ENCODE measurements at places on chromosomes 6 and 20.
A peak's percentile ranks its signal among the peaks of the same experiment; 100 is the strongest.

DNA sequence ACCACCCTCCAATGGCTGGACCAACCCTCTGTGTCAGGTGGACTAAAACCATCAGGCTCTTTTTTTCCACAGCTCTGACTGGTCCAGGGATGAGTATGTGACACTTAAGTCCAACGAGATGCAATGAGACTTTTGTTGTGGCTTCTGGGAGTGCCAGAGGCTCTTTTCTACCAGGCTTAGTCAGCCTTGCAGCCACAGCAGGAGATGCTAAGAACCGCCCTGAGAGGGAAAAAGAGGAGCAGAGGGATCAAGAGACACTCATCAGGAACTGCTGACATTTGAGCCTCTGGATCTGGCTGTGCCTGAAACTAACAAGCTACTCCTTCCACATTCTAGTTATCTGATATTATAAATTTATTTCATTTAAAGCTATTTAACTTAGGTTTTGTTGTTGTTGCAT, 270.9 kb upstream of the SULF2 start:
- H3K27ac ChIP-seq = no peak overlapping the region
- H3K36me3 ChIP-seq = no peaks in the 10 kb centered on the region
- no peak overlapping the region for H3K4me3 ChIP-seq
- H3K4me1 ChIP-seq = peaks cover 17% of the 10 kb centered on the region

GRCh38 chr20:50686821-50687220, 4.5 kb downstream of the RIPOR3 start:
- no peaks in the 10 kb centered on the region for H3K27me3 ChIP-seq
- DNase-seq = no peak
- H3K36me3 ChIP-seq = no peaks in the 10 kb centered on the region

DNA sequence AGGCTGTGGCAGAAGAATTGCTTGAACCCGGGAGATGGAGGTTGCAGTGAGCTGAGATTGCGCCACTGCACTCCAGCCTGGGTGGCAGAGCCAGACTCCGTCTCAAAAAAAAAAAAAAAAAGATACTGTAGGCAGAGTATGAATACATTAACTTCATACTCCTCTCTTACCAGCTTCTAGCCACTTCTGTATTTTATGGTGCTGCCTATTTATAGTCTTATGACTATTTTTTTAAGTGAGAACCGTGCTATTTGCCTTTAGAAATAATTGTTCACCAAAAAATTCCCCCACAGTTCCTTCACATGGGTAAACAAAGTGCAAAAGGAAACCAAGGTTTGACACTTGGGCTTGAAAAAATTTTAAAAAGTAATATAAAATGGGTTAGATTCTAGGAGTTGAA, 1.5 kb upstream of the SNRNP48 start:
- H3K27ac ChIP-seq = no peak overlapping the region
- H3K4me1 ChIP-seq = peaks cover 18% of the 10 kb centered on the region
- H3K36me3 ChIP-seq = peaks cover 10% of the 10 kb centered on the region
- no peak for DNase-seq
- H3K4me3 ChIP-seq = no peak overlapping the region

DNA sequence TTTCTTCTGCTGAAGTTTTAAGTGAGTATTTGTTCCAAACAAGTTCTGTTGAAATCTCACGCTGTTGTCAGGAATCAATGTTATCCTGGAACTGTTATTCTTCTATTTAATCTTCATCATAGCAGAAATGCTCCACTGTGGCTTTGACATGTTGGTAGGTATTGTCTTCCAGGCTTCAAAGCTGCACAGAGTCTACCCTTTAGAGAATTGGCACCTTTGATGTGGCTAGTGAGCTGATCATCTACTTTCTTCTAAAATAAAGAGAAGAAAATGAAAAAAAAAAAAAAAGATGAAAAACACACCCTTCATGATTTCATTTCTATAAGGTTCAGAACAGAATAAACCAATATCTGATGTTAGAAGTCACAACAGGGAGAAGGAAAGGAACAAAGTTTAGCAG, 5.8 kb upstream of the ZSCAN23 start:
- DNase-seq = no peak
- H3K27me3 ChIP-seq = 0 out of 2 replicates have a peak, but pooled peaks cover 10% of the 10 kb centered on the region
- H3K4me3 ChIP-seq = no peak overlapping the region
- no peaks in the 10 kb centered on the region for H3K4me1 ChIP-seq
- no peaks in the 10 kb centered on the region for H3K36me3 ChIP-seq
- H3K27ac ChIP-seq = no peak overlapping the region

DNA sequence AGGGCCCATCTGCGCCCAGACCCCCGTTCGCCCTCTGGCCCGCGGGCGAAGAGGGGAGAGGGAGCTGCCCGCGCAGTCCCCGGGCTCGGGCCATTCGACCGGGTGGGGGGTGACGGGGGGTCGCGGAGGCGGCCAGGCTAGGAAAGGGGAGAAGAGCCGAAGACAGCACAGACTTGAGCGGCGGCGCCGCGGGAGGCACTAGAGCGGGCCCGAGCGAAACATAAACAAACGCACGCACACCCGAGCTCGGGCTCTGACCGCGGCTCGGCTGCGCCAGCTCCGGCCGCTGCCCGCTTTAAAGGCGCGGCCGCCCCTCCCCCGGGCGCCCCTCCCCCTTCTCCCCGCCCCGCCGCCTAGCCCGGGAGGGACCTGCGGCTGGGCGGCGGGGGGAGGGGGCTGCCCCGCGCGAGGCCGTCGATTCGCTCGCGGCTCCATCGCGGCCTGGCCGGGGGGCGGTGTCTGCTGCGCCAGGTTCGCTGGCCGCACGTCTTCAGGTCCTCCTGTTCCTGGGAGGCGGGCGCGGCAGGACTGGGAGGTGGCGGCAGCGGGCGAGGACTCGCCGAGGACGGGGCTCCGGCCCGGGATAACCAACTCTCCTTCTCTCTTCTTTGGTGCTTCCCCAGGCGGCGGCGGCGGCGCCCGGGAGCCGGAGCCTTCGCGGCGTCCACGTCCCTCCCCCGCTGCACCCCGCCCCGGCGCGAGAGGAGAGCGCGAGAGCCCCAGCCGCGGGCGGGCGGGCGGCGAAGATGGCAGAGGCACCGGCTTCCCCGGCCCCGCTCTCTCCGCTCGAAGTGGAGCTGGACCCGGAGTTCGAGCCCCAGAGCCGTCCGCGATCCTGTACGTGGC, at the start of gene FOXO3:
Gene FOXO3, plus strand, starts transcription at position 455 of the 846 bp plus-strand sequence. Its CDS starts 292 bp downstream, at position 747.
- DNase-seq = peak; percentile 85
- no peaks in the 10 kb centered on the region for H3K27me3 ChIP-seq
- H3K27ac ChIP-seq = peak within 1 kb of the TSS; percentile 79
- H3K36me3 ChIP-seq = no peaks in the 10 kb centered on the region

DNA sequence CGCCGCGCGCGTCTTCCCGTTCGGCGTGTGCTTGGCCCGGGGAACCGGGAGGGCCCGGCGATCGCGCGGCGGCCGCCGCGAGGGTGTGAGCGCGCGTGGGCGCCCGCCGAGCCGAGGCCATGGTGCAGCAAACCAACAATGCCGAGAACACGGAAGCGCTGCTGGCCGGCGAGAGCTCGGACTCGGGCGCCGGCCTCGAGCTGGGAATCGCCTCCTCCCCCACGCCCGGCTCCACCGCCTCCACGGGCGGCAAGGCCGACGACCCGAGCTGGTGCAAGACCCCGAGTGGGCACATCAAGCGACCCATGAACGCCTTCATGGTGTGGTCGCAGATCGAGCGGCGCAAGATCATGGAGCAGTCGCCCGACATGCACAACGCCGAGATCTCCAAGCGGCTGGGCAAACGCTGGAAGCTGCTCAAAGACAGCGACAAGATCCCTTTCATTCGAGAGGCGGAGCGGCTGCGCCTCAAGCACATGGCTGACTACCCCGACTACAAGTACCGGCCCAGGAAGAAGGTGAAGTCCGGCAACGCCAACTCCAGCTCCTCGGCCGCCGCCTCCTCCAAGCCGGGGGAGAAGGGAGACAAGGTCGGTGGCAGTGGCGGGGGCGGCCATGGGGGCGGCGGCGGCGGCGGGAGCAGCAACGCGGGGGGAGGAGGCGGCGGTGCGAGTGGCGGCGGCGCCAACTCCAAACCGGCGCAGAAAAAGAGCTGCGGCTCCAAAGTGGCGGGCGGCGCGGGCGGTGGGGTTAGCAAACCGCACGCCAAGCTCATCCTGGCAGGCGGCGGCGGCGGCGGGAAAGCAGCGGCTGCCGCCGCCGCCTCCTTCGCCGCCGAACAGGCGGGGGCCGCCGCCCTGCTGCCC, 1.1 kb downstream of the SOX4 start:
- peaks cover 20% of the 10 kb centered on the region for H3K36me3 ChIP-seq
- peak overlapping the region; percentile 99 for H3K4me3 ChIP-seq

GRCh38 chr6:57040011-57040410, 6.5 kb upstream of the KIAA1586 start:
- H3K27ac ChIP-seq = no peak overlapping the region
- no peaks in the 10 kb centered on the region for H3K4me1 ChIP-seq
- H3K4me3 ChIP-seq = no peak overlapping the region

GRCh38 chr6:73898599-73898998, 202.6 kb downstream of the CD109 start:
- no peaks in the 10 kb centered on the region for H3K4me1 ChIP-seq
- DNase-seq = peak; percentile 43
- no peaks in the 10 kb centered on the region for H3K36me3 ChIP-seq
- H3K27me3 ChIP-seq = no peaks in the 10 kb centered on the region
- H3K27ac ChIP-seq = no peak overlapping the region

GRCh38 chr6:136114661-136115060, 135.4 kb downstream of the MTFR2 start:
- DNase-seq = no peak
- H3K27ac ChIP-seq = no peak overlapping the region
- no peak overlapping the region for H3K4me3 ChIP-seq
- no peaks in the 10 kb centered on the region for H3K27me3 ChIP-seq
- H3K36me3 ChIP-seq = no peaks in the 10 kb centered on the region

GRCh38 chr6:11714116-11714797, 64.3 kb downstream of the ADTRP start:
- H3K36me3 ChIP-seq = no peaks in the 10 kb centered on the region
- DNase-seq = no peak
- no peak overlapping the region for H3K4me3 ChIP-seq

DNA sequence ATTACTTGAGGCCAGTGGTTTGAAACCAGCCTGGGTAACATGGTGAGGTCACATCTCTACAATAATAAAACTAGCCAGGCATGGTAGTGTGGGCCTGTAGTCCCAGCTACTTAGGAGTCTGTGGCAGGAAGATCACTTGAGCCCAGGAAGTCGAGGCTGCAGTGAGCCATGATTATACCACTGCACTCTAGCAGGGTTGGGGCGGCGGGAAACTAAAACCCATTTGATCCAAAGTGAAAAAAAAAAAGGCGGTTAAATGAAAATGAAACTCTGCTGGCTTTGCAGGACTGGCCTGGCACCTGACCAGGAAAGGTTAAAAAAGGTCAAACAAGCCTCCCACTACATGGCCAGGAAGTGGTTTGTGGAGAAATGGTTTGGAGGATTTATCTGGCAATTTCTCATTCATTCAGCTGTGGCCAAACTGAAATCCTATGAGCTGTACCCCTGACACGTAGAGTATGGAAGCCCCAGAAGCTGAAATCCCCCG, 36.6 kb downstream of the MTRES1 start:
- no peak overlapping the region for H3K4me3 ChIP-seq
- no peaks in the 10 kb centered on the region for H3K27me3 ChIP-seq
- peak; percentile 32 for DNase-seq
- H3K4me1 ChIP-seq = no peaks in the 10 kb centered on the region
- H3K27ac ChIP-seq = no peak overlapping the region

- H3K36me3 ChIP-seq = peaks cover 12% of the 10 kb centered on the region
- H3K4me3 ChIP-seq = no peak overlapping the region
- peaks cover 16% of the 10 kb centered on the region for H3K4me1 ChIP-seq
- no peaks in the 10 kb centered on the region for H3K27me3 ChIP-seq
- no peak overlapping the region for H3K27ac ChIP-seq
These were observed 7.0 kb downstream of the CEBPB start for GRCh38 chr20:50197463-50198179.

DNA sequence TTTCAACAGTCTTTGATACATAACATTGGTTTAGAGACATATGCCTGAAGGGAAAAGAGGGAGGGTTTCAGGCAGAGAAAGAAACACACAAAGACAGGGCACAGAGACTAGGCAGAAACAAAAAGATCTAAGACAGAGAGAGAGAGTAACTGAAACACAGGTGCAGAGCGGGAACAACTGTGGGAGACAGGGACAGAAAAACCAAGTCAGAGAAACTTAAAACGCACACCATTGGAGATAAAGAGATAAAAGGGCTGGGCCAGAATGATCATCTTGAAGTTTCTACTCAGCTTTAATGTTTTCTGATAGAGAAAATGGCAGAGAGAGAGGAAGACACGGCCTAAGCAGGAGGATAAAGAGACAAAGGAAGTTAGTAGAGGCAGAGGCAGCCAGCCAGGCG, 11.8 kb downstream of the UNC5CL start:
- H3K27me3 ChIP-seq = no peaks in the 10 kb centered on the region
- no peaks in the 10 kb centered on the region for H3K36me3 ChIP-seq
- H3K4me1 ChIP-seq = peaks cover 36% of the 10 kb centered on the region
- peak; percentile 9 for DNase-seq

DNA sequence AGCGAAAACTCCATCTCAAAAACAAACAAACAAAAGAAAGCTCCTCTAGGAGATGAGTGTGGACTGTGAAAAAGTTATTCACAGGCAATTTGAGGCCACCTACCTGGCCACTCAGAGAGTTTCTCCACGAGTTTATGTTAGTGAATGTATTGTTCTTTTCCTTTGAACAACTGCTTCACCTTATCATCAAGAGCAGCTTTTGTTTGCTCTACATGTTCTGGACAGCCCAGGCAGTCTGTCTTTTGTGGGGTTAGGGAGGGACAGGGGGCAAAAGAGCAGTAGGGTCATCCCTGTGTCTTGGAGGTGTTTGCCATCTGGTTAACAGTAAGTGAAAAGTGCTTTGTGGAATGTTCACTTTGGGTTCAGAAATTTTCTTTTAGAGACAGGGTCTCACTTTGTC, 8.0 kb downstream of the CASS4 start:
- H3K36me3 ChIP-seq = no peaks in the 10 kb centered on the region
- peaks cover 36% of the 10 kb centered on the region for H3K4me1 ChIP-seq
- no peaks in the 10 kb centered on the region for H3K27me3 ChIP-seq
- DNase-seq = no peak
- no peak overlapping the region for H3K27ac ChIP-seq

DNA sequence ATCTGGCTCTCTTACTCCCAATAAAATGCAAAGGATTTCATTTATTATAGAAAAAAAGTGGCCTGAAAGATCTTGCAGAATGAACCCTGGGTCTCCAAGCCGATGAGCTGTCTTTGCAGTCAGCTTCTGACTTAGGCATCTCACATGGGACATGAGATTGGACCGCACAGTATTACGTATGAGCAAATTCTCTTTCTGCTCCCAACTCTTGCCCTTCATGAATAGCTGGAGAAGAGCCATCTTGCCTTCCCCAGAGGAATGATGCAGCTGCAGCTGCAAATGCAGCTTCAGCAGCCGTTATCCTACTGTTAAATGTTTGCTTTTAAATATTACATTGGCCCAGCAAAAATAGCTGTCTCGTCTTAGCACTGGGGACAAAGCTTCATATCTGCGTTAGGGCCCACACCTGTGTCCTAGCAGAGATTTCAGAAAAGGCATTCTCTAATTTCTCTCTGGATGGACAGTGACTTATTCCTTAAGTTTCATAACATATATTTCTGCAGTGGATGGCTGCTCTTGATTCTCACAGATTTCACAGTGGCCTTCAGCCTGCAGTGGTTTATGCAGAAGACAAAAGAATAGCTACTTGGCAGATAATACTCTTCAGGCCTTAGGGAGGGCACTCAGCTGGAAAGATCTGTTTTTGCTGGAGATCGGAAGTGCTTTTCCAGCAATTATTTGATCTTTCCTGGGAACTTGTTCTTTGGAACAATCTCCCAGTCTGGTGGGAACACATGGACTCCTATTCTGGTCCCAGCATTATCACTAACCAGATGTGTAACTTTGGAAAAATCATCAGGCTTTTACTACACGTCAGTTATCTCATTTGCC, 129.2 kb downstream of the FYN start:
- H3K36me3 ChIP-seq = no peaks in the 10 kb centered on the region
- no peaks in the 10 kb centered on the region for H3K27me3 ChIP-seq

GRCh38 chr6:39157511-39157910, 42.5 kb upstream of the SAYSD1 start:
- no peaks in the 10 kb centered on the region for H3K36me3 ChIP-seq
- DNase-seq = no peak
- peaks cover 12% of the 10 kb centered on the region for H3K27me3 ChIP-seq
- no peaks in the 10 kb centered on the region for H3K4me1 ChIP-seq
- no peak overlapping the region for H3K4me3 ChIP-seq
- H3K27ac ChIP-seq = no peak overlapping the region
